ENCODE measurements at places on chromosomes 3 and 15.

DNA sequence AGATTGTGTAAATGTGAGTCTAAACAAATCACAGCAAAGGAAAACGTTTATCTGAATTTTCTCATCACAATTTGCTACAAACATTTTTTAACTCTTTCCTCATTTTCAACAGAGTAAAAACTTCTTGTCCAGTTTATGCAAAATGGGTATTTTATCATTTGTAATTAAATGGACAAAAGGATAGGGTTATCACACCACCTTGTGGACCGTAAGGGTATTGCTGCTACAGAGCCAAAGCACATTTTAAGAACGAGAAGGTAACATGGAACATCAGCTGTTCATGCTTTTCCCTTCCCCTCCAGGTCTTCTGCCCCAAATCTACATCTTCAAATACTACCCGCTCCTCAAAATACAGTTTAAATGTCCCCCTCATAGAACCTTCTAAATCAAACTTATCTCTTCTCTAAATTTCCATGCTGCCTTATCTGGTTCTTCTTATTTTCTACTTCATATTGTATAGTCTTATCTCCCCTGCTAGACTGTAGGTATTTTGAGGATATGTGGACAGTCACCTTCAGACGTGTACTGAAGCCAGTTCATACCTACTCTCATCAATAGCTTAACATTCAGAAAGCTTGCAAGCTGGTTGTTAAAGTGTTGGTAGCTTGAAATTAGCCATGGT is 12.8 kb upstream of the SETMAR start:
- no peak for DNase-seq

DNA sequence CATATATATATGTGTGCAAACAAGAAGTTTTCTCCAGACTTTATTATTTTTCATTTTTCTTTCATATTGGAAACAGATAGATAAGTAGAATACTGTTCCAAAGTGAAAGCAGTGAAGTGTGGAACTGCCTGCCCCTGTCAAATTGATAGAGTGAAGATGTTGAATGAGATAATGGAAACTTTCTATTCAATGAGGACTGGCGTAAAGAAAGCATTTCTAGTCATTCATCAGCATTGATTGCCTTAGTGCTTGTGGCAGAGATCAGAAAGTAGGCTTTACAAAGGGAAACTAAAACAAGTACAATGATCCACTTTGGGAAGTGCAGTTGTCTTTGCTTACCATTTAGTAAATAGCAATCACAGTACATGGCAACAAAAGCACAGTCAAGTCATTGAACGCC is 300.0 kb downstream of the CADM2 start:
- no peak for DNase-seq

DNA sequence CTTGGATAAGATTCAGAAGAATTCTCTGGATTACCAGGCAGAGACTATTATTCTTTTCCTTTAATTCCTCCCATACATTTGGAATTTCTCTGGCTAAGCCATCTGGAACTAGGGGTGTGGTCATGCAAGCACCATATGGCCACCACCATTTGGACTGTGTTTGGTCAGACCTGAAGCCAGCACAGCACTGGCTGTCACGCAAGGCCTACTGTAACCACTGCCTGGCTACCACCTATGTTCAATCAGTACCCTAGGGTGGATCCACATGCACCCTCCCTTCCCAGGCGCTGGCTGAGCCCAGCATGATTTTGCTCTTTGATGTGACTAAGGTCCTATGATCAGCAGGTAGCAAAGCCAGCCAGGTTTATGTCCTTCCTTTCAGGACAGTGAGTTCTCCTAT is 287.8 kb upstream of the GOLIM4 start:
- no peak for DNase-seq

DNA sequence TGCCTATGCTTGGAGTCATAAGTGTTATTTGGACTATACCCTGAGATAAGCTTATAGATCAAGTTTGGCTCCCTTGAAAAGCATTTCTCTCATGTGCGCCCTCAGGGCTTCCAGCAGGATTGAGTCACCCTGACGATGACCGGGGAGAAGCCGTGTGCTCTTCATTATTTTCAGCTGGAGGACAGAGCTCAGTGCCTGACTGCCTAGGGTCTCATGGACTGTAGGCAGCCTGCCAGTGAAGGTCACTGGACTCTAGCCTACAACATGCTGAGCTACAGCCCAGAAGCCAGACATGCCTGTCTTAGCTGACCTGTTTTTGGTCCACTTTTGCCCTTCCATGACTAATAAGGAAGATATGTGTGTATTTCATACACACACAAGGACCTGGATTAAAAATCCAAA is 31.6 kb upstream of the NUDT16 start:
- DNase-seq = no peak

- DNase-seq = no peak
Measured at GRCh38 chr3:182693723-182694122, 99.6 kb upstream of the ATP11B start.

GRCh38 chr3:192042116-192042515 is 581.2 kb downstream of the PYDC2 start:
- DNase-seq = no peak

GRCh38 chr3:65484964-65485363 is 553.8 kb downstream of the MAGI1 start:
- no peak for DNase-seq

DNA sequence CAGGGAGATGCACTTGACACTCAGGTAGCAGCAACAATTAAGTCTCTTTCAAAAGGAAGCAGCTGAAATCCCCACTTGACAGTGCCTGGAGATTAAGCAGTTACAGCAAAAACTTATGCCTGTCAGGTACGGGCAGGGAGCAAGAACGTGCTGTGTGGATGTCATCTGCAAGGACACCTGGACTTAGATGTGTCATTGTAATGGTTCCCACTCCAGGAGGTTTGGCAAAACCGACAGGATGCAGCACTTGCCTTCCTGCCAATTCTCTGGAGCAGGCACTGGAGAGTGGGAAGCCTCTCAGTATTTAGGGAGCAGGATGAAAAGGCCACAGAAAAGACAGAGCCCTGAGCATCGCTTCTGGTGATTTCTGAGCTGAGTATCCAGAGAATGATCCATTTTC is 292.4 kb downstream of the PDCD6IP start:
- no peak for DNase-seq

GRCh38 chr3:122091602-122092295 is 36.6 kb downstream of the CD86 start:
- DNase-seq = no peak

DNA sequence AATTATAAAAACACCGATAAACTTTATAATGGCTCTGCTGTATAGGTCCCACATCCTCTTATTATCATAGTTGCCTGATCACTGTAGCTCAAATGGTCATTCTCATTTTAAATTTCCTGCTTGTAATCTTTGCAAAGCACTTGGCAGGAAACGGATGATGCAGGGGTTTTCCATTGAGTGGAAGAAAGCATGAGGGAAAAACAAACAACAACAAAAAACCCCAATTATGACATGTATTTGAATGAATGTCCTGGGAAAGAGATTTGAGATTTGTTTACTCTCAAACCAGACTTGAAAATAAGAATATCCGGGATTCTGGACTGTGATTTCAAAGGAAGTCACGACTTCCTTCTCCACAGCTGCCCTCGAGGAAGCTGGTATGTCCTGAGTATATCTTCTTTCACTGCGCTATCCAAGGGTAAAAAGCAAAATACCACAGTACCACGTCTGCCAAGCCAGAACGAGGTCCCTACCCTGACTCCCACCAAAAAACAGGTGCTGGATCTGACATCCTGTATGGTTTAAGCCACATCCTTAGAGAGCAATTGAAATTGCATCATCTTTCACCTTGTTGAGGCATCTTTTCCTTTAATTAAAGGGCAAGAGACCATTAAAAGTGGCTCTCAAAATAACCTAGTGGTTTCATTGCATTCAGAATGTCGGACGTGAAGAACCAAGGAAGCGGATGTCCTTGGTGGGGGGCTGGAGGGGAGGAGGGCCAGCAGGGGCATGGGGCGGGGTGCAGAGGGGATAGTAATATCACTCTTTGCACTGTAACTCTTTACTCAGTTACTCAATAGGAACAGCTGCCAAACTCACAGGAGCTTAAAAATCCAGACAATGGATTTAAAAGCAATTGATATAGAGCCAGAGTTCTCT is 13.5 kb upstream of the TIPIN start:
- DNase-seq = no peak

DNA sequence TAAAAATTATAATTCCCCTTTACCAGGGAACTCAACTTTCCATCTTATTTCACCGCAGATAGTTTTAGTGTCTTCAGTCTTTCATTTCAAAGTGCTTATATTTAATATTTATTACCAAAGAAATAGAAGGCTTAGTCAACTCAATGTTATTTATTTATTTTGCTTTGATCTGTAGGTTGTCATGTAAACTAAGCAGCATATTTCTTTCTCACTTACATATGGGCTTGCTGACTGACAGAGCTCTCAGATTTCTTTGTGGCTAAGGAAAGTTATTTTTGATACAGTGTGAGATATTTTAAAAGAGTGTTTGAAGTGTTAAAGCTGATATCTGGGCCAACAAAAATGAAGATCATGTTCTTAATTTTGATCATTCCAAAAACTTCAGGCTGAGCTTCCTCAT is 331.4 kb downstream of the ROBO1 start:
- no peak for DNase-seq

GRCh38 chr15:28944696-28945300 is 59.0 kb downstream of the APBA2 start:
- no peak for DNase-seq

GRCh38 chr3:72407766-72408165 is 440.5 kb downstream of the SHQ1 start:
- DNase-seq = no peak

DNA sequence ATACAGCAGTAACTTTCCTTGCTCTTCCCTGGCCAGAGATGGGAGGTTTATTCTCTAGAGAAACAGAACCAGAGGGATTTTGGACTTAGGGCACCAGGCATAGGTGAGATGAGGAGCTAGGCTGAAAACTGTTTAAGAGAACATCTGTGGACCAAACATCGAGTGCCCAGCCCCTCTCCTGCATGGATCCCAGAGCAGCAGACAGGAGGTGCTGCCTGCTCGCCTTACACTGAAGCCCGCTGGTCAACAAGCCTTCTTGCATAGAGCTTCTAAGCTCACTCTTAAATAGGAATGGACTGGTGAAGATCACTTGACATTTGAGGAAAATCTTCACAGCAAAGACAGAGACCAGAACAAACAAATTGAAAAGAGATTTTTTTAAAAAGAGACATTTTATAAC is 41.2 kb downstream of the PARP15 start:
- no peak for DNase-seq

- no peak for DNase-seq
Measured at GRCh38 chr3:60829058-60829457, 422.2 kb downstream of the FHIT start.

GRCh38 chr3:9067352-9067975 is 104.2 kb upstream of the RAD18 start:
- no peak for DNase-seq

- DNase-seq = peak; percentile 76
Measured at GRCh38 chr3:146160321-146160963, 542 bp downstream of the PLOD2 start.

GRCh38 chr15:50944672-50945071 is 36.2 kb downstream of the AP4E1 start:
- no peak for DNase-seq

DNA sequence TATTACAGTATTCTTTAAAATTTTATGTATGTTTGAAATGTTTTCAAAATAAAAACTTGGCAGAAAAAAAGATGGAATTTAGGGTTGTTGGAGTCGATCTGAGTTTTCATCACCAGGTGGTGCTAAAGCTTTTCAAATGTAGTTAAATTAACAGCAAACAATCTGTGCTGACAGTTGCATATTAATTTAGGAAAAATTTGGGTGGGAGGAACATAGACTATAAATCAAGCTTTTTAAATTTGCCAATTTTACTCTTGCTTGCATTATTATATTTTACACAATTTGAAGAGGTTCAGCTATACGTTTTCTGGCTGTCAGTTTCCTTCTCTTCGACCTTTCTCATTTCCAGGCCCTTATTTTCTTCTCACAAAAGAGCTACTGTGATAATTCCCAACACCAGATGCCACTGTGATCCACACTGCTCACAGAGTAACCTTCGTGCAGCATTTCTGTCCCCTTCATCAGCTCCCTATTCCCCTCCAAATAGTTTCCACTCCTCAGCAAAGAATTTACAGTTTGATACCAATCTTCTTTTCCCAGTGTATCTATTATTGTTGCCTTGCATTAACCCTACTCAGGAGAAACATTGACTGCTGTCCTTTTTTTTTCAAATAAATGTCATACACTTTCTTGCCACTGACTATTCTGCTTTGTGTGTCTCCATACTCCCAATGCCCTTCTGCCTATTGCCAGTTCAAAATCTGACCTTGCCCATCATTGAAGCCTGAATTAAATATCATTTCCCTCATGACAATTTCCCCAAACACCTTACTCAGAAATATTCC is 53.4 kb upstream of the EIF5A2 start:
- DNase-seq = no peak

GRCh38 chr3:85604641-85605040 is 645.9 kb downstream of the CADM2 start:
- no peak for DNase-seq

DNA sequence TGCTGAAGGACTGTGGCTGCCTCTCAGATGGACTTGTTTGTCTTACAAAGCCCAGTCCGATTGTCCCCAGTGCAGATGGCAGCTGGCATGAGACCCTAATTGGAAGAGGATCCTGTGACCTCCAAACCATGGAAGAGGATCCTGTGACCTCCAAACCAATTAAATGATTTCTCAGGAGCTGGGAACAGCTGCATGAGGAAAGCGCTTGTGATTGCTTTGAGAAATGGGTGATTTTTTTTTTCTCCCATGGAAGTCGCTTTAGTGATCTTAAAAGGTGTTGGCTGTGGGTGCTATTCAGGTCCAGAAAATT is 68.4 kb upstream of the LARS2 start:
- no peak for DNase-seq

DNA sequence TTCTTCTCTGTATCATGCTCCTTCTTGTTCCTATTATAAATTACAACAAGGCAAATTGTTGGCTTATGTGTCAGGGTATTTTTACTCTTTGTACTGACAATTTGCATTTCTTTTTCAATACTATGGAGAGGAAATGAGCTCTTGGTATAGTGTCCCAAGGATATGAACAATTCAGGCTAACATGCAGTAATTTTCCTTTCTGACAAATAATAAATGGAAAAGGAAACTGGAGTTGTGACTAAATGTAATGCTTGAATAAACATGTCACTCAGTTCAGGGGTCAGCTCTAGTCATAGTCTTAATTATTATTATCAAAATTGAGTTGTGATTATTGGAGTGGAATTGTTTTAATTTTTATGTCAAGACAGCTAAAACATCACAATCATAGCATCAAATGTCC is 256.0 kb upstream of the ZPLD1 start:
- DNase-seq = no peak

GRCh38 chr3:130956281-130956680 is 62.4 kb downstream of the ATP2C1 start:
- no peak for DNase-seq

DNA sequence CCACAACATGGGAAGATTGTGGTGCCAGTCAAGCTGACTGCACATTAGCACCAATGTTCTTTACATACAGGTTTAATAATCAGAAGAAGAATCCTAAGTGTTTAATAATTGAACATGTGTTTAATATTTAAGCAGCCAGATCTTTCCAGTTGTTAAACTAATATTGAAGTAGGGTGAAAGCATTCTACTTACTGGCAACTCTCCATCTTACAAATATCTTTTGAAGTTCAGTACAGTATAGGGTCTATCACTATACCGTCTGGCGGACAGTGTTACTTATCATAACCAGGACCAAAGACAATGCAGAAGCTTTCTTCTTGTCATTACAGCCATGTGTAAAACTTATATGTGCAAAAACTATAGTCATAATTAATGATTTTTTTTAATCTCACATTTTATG is 376.4 kb downstream of the CNTN6 start:
- DNase-seq = no peak

GRCh38 chr3:64880916-64881315 is 193.1 kb upstream of the ADAMTS9 start:
- no peak for DNase-seq

Measured in pancreas (tissue), 10 donors.